ENCODE measurements at places on chromosomes 11 and 22.

GRCh38 chr11:66277471-66278362, at the start of gene CNIH2:
CNIH2 (plus strand) TSS chr11:66278175; CDS start chr11:66278457, 282 bp downstream.
- no peak for DNase-seq

GRCh38 chr11:61955422-61956135, 5.4 kb downstream of the BEST1 start:
- no peak for DNase-seq

- no peak for DNase-seq
Measured at GRCh38 chr11:90197377-90197776, 25.5 kb downstream of the CHORDC1 start.

GRCh38 chr11:62747475-62748160, 6.3 kb downstream of the ZBTB3 start:
- no peak for DNase-seq

Measured in SHP77 treated with DMSO at 0.1 percent for 48 hours (cell line).